ENCODE measurements at places on chromosomes 1 and 21.

DNA sequence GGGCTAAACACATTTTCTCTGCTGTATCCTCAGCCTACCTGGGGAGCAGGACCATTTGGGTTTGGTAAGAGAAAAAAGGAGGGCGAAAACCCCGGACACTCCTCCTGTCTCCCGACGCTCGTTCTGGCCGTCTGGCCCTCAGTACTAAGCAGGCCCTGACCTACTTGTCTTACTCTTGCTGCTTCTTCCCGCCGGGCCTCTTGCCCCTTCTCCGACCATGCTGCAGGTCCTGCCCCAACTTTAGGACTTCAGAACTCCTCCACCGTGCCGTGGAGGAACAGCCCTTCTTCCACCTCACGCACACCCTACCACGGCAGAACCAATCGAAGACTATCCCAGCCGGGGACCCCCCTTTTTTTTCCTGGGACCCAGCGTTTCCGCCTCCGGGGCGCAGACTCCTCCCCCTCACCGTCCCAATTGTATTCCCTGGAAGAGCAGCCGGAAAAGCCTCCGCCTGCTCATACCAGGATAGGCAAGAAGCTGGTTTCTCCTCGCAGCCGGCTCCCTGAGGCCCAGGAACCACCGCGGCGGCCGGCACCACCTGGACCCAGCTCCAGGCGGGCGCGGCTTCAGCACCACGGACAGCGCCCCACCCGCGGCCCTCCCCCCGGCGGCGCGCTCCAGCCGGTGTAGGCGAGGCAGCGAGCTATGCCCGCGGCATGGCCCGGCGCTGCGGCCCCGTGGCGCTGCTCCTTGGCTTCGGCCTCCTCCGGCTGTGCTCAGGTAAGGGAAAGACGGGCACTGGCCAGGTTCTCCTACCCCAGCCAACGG is at the start of gene CHRNB2:
TSS of gene CHRNB2 (plus strand) at position 393 of the 771 bp plus-strand sequence. CDS start at position 660, 267 bp downstream.
- DNase-seq, result no peak

DNA sequence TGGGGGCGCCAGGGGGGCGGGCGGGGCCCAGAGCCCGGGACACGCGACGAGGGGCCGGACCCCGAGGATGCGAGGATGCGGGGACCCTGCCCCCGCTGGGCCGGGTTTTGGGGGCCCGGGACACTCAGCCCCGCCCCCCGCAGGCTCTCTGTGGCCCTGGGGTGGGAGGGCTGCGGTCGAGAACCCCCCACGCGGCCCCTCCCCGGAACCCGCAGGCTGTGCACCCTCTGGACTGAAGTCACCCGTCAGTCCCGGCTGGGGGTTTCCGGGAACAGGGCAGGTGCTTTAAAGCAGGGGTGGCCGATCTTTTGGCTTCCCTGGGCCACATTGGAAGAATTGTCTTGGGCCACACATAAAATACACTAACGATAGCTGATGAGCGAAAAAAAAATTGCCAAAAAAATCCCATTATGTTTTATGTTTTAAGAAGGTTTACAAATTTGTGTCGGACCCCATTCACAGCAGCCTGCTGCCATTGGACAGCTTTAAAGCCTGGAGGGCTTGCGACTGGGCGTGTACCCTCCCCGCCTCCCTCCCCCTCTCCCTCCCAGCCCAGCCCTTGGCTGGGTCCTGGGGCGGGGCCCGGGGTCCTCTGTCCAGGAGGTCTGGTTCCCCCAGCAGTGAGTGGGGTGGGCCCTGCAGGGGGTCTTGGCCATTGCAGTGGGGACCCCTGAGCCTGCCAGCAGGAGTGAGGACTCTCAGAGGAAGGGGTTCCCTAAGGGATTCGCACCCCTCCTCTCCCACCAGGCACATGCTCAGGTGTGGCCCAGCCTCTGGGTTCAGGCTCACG is 21.6 kb upstream of the C1orf159 start:
- no peak for DNase-seq

GRCh38 chr1:61221642-61222041 is 139.3 kb downstream of the NFIA start:
- no peak for DNase-seq

DNA sequence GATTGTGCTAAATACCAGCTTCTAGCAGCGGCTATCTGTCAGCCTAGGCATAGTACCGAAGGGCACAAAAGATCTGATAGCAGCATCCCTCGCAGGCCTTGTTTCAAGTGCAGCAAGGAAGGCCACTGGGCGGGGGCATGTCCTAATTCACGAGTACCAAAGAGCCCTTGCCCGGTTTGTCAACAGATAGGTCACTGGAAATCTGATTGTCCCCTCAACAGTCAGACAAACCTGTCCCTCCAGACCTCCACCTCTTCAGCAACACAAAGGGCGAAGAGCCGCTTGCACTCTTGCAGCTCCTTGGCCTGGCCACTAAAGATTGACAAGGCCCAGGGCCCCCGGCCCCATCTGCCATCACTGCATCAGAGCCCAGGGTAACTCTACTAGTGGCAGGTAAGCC is 22.7 kb upstream of the CA6 start:
- no peak for DNase-seq

DNA sequence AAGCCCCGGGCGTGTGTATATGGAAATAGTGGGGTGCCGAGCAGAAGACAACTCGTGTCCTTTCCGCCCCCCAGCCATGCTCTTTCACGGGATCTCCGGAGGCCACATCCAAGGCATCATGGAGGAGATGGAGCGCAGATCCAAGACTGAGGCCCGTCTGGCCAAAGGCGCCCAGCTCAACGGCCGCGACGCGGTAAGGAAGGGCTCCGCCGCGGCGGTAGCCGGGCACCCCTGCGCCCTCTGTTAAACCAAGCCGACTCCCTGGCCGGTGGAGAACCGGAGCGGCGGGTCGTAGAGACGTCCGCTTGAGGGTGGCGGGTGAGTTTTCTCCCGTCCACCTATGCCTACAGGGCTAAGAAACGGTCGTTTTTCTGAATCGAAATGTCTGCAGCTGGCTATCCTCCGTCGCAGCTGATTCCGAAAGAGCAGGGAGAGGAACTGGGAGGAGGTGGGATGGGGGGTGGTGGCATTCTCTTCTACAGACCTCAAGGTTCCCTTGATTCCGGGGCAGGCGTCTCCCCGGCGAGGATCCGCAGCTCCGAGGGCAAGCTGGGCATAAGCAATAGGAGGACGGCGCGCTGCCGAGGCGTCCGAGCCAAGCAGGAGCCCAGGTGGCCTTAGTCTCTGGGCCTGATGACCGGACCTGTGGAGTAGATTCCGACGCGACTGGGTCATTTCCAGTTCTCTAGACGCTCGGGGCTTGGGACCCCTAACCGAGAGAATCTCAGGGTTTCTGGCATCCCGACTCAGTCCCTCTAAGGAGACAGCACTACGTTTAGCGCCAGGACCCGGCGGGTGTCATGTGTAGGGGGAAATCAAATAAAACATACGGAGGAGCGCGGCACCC is 856 bp downstream of the LHX9 start:
- DNase-seq, result no peak

- DNase-seq, result no peak
Measured at GRCh38 chr1:170803711-170804110, 131.6 kb upstream of the MROH9 start.

GRCh38 chr1:223155153-223155552 is 12.1 kb upstream of the TLR5 start:
- DNase-seq, result no peak

DNA sequence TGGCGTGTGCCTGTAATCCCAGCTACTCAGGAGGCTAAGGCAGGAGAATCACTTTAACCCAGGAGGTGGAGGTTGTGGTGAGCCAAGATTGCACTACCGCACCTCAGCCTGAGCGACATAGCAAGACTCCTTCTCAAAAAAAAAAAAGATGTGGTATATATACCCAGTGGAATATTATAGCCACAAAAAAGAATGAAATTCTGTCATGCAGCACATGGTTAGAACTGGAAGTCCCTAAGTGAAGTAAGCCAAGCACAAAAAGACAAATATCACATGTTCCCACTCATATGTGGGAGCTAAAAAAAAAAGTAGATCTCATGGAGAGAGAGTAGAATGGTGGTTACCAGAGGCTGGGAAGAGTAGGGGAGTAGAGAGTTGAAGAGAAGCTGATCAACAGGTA is 18.7 kb downstream of the PSMB4 start:
- DNase-seq, result no peak

DNA sequence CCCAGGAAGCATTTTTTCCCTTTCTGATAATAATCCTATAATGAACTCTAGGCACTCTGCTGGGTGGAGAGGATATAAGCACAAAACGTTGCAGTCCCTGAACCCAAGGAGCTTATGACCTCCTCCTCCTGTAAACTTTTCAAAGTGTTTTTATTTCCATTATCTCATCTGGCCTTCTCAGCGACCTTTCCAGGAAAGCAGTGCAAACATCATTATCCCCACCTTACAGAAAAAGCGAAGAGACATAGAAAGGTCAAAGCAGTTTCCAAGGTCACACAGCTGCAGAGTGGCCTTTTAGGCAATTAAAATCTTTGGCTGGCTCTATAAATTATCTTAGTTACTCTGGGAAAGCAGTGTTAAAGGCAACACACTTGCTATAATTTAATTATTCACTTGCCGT is 63.8 kb downstream of the OLFML3 start:
- DNase-seq, result no peak

DNA sequence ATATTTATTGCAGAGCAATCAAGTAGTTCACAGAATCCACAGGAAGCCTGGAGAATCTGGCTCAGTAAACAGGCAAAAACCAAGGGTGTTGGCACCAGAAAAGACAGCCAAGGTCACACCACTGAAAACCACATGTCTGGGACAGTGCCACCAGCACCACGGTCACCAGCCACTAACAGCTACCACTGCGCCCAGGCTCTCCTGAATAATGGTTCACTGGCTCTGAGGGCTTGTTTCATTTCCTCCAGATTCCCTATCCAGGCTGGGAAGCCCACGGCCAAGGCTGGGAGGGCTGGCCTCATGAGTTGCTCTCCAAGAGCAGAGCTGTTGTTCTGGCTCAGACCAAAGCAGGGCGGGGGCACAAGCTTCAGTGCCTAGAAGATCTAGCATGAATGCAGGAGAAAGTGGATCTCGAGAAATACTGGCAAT is 54.5 kb upstream of the PTGFRN start:
- no peak for DNase-seq

GRCh38 chr21:21439761-21440160 is 441.6 kb downstream of the NCAM2 start:
- DNase-seq, result no peak

GRCh38 chr21:45179568-45180245 is 105.3 kb downstream of the ADARB1 start:
- DNase-seq, result no peak

- no peak for DNase-seq
Measured at GRCh38 chr1:9413877-9414213, 121.2 kb downstream of the SPSB1 start.

DNA sequence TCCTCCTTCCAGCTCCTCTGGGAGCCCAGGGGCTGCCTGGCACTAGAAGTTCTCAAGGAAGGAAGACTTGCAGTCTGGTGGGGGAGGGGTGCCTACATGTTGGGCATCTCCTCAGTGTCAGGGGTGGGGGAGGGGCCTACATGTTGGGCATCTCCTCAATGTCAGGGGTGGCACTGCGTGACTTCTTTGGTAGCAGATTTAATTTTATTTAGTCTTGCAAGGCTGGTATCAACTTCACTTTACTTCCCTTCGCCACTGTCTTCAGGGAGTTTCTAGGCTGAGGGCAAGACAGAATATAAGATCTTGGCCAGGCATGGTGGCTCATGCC is 18.5 kb downstream of the ADORA1 start:
- DNase-seq, result no peak

DNA sequence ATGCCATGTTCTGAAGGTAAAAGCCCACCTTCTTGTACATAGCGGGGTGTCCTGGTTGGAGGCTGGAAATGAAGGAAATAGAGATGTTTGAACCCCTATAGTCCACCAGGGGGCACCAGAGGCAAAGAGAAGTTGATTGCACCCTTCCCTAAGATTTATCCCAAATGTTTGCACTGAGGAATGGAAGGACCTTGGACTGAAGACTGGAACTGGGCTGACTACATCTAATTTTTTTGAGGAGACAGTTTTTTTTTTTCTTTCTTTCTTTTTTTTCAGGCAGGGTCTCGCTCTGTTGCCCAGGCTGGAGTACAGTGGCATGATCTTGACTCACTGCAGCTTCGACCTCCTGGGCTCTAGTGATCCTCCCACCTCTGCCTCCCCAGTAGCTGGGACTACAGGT is 55.3 kb upstream of the EIF4G3 start:
- DNase-seq, result no peak

DNA sequence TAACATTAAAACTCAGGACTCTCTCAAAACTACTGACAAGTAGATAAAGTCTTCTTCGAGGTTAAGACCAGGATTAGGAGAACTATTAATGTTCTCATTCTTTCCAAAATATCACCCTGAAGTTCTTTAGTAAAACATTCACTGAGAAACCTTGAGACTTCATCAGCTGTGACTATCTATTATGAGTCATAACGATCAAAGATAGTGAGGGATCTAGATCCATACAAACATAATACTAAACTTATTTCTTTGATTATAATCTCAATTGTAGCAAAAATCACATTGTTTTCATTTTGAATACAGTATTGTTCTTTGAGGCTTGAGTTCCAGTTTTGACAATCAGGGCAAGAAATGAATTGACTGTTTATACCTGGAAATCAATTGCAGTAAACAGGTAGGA is 11.1 kb downstream of the PYHIN1 start:
- DNase-seq, result no peak

DNA sequence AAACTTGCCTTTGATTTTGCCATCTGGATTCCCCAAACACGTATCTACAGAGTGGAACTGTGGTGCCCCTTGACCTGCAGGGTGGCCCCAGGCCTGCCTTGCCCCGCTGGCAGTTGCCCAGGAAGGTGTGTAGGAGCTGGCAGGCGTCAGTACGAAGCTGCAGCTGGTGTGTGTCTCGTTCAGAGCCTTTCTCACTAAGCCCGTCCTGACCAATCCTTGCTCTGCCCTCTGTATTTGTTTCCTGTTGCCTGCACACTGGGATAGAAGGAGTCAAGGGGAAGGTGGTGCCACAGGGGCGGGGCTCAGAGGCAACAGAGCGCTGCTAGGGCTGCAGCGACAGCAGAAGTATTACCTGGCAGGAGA is 5.2 kb upstream of the VSIG8 start:
- no peak for DNase-seq

- DNase-seq, result no peak
Measured at GRCh38 chr21:41695513-41695912, 71.3 kb downstream of the RIPK4 start.

DNA sequence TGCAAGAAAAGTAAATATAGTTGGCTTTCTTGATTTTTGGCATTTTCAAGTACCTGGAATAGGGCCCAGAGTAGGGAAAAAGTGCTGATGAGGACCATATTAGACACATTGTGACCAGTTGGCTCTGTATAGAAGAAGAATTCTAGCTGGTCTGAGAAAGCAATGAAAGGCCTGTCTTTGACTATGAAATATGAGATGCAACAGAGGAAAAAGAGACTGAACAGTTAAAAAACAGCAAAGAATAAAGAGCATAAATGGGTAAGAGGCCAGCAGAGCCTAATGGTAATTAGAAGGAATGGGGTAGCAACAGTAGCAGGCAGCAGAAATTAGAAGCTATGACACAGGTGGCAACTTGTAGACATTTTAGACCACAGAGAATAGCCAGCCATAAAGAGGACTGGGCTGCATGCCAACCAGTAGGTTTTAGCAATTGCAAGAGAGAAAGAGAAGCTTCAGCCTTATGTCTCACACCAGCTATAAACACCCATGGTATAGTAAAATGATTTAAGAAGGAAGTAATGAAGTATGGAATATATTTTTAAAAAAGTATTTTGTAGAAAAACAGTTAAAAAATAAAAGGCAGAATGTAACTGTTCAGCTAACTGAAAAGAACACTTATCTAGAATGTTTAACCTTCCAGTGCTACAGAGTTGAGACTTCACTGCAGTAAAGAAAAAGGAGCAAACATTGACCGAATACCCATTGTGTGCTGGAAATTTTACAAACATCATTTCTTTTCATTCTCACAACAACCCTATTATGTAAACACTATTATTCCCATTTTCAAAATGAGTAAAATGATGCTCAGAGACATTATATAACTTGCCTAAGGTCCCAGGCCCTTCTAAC is 114.1 kb downstream of the LHX4 start:
- peak; percentile 17 for DNase-seq
